Hematopoietic multipotent progenitor cell treated with erythropoietin and hydrocortisone succinate and interleukin-3 and kit ligand, for 6 days (in vitro differentiated cells): ENCODE measurements at places on chromosomes 3 and 15.

GRCh38 chr3:134536781-134537180 is 50.9 kb downstream of the CEP63 start:
- peak; percentile 22 for DNase-seq

- DNase-seq, result no peak
Measured at GRCh38 chr15:48292458-48292857, 38.8 kb upstream of the DUT start.

GRCh38 chr15:64753480-64754185 is 21.8 kb downstream of the RBPMS2 start:
- no peak for DNase-seq

DNA sequence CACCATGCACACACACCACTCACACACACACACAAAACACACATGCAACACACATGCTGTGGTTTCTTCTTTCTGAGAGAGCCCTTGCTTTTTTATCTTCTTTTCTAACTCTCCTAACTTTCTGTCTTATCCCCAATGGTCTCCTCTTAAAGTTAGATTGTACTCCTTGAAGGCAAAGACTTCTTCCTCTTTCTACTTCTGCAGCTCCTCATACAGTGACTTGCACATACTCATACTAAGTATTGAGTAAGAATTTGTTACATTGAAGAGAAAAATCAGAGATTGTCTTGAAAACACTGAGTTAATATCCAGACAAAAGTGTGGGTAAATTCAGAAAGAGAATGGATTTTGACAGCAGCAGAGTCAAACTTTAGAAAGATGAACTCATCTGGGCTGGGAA is 64.4 kb downstream of the GTPBP8 start:
- DNase-seq, result peak; percentile 27

DNA sequence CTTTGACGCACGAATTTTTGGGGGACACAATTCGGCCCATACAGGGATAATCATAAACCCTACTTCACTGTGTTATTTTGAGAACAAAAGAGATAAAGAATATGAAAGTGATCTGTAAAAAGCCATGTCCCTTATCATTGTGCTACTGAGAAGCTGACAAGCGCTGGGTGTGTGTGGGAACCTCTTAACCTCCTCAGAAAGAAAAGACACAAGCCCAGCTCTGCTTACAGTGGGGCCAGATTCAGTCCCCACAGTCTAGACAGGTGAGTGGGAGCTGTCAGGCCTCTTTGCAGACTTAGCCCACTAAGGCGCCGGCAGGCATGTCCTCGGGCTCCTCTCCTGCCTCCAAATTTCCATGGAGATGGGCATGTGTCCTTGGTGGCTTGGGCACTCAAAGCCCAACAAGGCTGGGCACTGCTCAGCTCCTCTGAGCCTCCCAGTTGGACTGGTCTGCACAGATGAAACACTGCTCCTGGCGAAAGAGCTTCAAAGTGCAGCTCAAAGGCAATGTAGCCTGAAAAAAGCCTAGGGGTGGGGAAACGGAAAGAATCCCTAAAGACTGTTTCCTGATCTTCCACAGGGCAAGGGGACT is 64.4 kb upstream of the ETV5 start:
- DNase-seq, result no peak

DNA sequence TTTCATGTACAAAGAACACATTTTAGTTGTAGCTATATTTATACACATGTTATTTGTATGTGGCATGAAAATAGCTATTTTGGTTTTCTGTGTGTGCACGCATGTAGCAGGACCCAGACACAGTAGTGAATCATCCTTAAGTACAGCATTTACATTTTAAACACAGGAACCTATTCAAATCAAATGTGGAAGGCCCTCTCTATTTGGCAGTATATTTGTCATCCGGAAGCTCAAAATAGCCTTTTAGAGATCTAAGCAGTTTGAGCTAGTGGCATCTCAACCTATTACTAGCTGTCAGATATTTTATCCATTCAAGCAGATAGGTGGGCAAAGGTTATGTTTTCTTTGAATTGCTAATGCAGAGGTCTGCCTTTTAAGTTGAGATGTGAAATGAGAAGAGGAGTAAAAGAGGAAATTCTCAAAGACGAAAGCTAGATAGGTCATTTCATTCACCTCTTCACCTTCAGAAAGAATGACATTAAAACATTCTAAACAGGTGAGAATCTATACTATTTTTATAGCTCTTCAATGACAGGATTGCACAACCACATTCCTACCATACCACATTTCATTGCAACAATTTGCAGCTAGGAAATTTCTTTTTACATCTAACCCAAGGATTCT is 46.3 kb upstream of the TIPARP start:
- no peak for DNase-seq

- DNase-seq, result no peak
Measured at GRCh38 chr3:120858521-120858920, 49.5 kb upstream of the STXBP5L start.

GRCh38 chr3:13104511-13104910 is 31.3 kb upstream of the IQSEC1 start:
- DNase-seq, result no peak

DNA sequence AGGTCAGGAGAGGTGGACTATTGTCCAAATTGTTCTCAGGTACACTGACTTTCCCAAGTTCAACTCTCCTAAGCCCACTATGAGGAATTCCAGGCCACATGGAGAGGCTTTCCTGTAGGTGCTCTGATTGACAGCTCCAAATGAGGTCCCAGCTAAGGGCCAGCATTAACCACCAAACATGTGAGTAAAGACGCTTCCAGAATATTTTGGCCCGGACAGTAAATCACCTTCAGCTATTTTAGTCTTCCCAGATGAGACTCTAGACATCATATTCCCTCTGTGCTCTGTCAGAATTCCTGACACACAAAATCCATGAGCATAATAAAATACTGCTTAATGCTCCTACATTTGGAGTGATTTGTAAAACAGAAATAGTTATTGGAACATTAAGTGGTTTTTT is 135.5 kb downstream of the TGFBR2 start:
- no peak for DNase-seq

DNA sequence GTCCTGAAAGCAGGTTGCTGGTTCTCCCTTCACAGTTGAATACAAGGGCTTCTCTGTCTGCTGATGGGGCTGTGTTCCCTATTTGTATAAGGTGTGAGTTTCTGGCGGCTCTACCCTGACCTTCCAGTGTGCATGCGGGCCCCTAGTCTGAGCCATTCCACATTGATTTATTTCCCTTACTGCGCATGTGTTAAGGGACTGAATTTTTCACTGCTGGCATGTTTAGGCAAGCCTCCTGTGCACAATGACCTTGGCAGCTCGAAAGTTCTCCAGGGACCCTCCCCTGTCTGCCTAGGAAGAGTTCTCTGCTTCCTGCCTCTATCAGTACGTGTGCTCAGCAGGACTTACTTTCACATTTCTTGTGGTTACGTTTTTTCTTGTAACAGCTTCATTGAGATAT is 11.4 kb downstream of the TRAK1 start:
- no peak for DNase-seq

- no peak for DNase-seq
Measured at GRCh38 chr3:54633444-54634121, 294.3 kb downstream of the LRTM1 start.

GRCh38 chr15:41521614-41522013 is 8.0 kb upstream of the LTK start:
- DNase-seq, result no peak

- DNase-seq, result no peak
Measured at GRCh38 chr15:28998511-28998910, 112.7 kb downstream of the APBA2 start.

DNA sequence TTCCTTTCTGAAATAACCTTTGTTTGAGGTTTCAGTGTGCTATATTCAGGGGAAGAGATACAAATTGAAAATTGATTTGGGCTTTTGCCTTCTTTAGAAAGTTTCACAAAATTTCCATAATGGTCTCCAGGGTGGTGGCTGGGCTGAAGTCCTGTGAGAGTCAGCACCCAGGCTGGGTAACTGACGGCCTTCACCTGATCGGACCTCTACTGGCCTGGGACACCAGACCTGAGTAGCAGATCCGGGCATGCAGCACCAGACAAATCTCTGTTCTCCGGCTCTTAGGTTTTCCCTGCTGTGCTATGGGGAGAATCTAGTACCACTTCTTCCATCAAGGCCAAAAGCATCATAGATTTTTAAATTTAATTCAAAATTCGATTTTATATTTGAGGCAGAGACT is 133.0 kb upstream of the LMCD1 start:
- no peak for DNase-seq

GRCh38 chr3:167109746-167110145 is 270.4 kb downstream of the ZBBX start:
- no peak for DNase-seq

GRCh38 chr3:9071936-9072666 is 108.8 kb upstream of the RAD18 start:
- DNase-seq, result no peak

DNA sequence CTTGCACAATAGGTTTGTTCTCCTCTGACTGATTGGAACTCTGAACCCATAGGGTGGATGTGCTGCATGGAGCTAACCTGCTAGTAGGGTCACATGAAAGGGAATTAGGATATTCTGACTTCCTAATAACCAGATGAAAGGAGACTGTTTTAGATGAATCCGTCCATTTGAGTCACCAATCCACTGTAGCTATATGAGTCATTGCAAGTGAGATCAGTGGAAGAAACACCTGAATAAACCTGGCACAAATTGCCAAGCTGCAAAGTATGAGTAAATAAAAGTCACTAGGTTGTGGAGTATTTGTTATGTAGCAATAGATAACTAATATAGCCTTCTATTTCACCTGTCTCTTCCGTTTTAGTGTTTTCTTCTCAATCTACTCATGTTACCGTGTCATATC is 584.4 kb downstream of the PDCD6IP start:
- no peak for DNase-seq

DNA sequence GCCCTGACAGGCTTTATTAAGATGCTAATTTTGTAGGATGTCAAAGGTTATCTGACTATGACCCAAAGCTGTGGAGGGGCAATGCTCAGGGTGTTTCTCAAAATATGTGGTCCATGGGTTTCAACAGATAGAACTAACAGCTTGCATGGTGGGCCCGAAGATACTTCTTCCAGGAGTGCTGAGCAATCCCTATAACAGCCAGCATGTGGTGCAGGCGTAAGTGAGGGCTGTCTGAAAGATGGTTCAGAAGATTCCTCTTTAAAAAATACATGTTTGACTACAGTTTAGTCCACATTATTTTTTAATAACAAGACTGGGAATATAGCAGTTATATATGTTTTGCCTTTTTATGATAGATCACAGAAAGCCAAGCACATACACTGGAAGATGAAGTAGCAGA is 7.6 kb downstream of the SCG3 start:
- DNase-seq, result no peak

- peak; percentile 84 for DNase-seq
Measured at GRCh38 chr15:91055548-91056331, 33.3 kb upstream of the VPS33B start.

DNA sequence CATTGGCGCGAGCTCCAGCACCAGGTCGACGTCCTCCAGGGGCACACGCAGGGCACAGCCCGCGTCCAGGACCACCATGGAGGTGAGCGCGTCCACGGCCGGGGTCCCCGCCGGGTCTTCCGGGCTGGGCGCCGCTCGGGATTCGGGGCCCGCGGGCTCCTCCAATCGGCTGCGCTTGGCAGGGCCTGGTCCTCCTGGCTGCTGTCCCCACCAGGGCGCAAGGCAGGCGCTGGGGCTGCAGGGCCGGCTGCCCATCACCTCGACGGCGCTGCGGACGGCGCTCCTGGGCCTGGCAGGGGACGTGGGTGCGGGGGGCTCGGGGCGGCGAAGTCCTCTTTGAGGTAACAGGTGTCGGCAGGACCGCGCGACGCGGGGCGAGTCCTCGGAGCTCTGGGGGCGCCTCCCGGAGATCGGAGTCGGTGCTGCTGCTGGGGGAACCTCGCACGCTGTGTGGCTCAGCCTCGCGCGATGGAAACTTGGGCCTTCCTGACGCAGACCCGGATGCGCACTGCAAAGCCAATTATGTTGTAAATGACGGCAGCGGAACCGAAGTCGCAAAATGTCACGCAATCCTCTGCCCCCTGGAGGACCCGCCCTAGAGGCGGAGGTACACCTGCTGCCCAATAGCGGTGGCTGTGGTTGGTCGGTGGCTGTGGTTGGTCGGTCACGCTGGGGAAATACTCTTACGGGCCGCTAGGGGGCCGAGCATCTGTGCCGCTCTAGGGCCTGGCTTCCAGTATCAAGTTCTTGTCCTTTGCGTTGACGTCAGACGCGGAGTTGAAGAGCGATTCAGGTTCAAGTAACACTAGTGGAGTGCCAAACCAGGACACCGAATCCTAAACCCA is at the start of gene PRR23C:
Gene PRR23C (minus strand): TSS at position 527 of the 845 bp plus-strand sequence. CDS start 272 bp downstream, at position 255.
- DNase-seq, result no peak

GRCh38 chr3:84738086-84738485 is 220.7 kb upstream of the CADM2 start:
- DNase-seq, result no peak

DNA sequence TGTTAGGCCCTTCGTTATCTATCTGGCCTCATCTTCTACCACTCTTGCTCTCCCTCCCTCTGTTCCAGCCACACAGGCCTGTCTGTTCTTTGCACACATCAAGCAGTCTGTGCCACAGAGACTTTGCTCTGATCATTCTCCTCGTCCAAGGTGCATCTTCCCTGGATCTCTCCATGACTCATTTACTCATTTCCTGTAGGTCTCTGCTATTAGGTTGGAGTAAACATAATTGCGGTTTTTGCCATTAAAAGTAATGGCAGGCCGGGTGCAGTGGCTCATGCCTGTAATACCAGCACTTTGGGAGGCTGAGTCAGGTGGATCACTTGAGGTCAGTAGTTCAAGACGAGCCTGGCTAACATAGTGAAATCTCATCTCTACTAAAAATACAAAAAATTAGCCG is 9.5 kb upstream of the C3orf49 start:
- no peak for DNase-seq

GRCh38 chr3:176584413-176585176 is 612.7 kb downstream of the TBL1XR1 start:
- no peak for DNase-seq

GRCh38 chr15:90957031-90957790 is 2.5 kb downstream of the RCCD1 start:
- no peak for DNase-seq

- DNase-seq, result no peak
Measured at GRCh38 chr15:100966997-100967396, 47.8 kb downstream of the LRRK1 start.

DNA sequence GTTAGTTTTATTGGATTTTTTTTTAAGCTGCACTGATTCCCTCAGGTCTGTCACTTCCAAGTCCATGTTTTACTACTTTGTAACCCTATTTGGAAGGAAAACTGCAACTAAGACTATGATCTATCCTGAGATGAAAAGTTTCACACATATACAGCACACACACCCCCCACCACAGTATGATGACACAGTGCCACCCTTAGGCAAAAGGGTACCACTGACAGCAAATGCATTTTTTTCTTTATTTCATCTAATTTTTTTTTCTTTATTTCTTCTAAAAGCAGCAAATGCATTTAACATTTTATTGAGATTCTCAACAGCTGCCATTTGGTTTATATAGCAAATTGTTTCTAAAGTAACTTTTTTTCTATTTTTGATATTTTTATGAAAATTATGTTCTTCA is 21.2 kb downstream of the NGRN start:
- peak; percentile 74 for DNase-seq

- peak; percentile 83 for DNase-seq
Measured at GRCh38 chr3:189132231-189132671, 39.5 kb upstream of the TPRG1 start.

- DNase-seq, result peak; percentile 97
Measured at GRCh38 chr3:51686512-51687215, 15.6 kb downstream of the TEX264 start.

GRCh38 chr15:34709866-34710265 is 44.9 kb downstream of the GJD2 start:
- no peak for DNase-seq
